ENCODE measurements at places on chromosomes 1 and 21. TPM values are rescaled to one million over a fixed set of nuclear protein-coding genes. Genes with fewer than 3 reads are reported as not detected.

DNA sequence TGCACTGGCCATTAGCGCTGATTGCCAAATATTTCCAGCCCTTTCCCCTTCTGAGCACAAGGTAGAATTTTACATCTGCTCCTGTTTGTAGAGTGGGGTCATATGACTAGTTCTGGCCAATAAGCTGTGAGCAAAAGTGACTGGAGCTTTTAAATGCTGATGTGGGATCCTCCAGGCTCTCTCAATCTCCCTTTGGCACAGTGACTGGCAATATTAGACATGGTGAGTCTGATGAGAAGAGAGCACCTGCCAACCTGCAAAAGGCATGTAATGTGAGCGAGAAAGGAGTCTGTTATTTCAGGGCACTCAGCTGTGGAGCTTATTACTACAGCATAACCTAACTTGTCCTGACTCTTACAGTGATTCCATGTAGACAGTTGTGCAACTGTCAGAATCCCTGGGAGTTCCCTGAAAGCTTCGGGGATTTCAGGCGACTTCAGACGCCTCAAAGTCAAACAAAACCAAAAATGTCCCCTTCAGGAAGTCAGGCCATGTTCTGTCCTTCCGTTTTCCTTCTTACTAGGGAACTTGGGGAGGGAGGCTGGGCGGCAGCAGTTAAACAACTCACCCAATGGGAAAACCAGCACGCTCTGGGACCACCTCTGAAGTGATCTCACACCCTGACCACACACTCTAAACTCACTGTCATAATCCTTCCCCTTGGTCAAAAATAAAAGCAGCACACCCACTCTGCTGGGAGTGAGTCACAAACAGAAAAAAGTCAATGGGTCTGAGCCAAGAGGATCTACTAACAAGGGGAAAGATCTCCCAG, 3.6 kb upstream of the RASSF5 start:
- peaks cover 4% of the 10 kb centered on the region for H3K27me3 ChIP-seq
- H3K4me3 ChIP-seq: no peak overlapping the region
- no peak for DNase-seq

- H3K36me3 ChIP-seq: no peaks in the 10 kb centered on the region
- no peak overlapping the region for H3K27ac ChIP-seq
- H3K4me1 ChIP-seq: no peaks in the 10 kb centered on the region
- DNase-seq: no peak
- H3K4me3 ChIP-seq: no peak overlapping the region
Measured at GRCh38 chr1:239963856-239964255, 127.8 kb upstream of the FMN2 start.

- no peaks in the 10 kb centered on the region for H3K4me1 ChIP-seq
- H3K4me3 ChIP-seq: no peak overlapping the region
- no peak for DNase-seq
Measured at GRCh38 chr1:162944974-162945674, 84.1 kb upstream of the CCDC190 start.

- no peaks in the 10 kb centered on the region for H3K27me3 ChIP-seq
- peaks cover 18% of the 10 kb centered on the region for H3K36me3 ChIP-seq
- no peaks in the 10 kb centered on the region for H3K4me1 ChIP-seq
- no peak overlapping the region for H3K27ac ChIP-seq
- no peak overlapping the region for H3K4me3 ChIP-seq
- DNase-seq: no peak
Measured at GRCh38 chr1:230251644-230252191, 174.4 kb downstream of the PGBD5 start.

DNA sequence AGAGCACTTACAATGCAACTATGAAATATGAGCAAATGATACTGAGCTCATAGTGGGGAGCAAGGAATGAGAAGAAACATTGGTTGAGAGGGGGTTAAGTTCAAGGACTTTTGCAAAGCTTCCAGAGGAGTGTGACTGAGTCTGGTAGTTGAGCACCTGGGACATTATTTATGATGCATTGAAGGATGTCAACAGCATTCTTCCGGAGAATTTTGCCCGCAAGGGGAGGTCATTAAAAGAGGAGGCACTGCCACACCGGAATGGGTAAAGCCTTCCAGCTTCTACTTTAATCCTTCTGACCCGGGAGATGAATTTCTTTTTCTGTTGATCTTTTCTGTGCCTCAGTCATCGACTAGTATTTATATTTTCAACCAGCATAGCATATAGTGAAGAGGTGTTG, 208.4 kb upstream of the CAMK1G start:
- H3K27ac ChIP-seq: no peak overlapping the region
- no peaks in the 10 kb centered on the region for H3K36me3 ChIP-seq
- no peak for DNase-seq
- H3K4me1 ChIP-seq: no peaks in the 10 kb centered on the region

The PYGO2 gene
- total RNA-seq: 78.4 TPM

The CNIH3 gene
- total RNA-seq: 1.8 TPM

The KIAA0040 gene
- total RNA-seq: 28.7 TPM
